ENCODE measurements at places on chromosomes 1 and 21.
A peak's percentile ranks its signal among the peaks of the same experiment; 100 is the strongest.

GRCh38 chr1:65229201-65229600 lies 80.1 kb upstream of the DNAJC6 start:
- DNase-seq = no peak

GRCh38 chr1:114369930-114370329 lies 141.1 kb downstream of the TRIM33 start:
- no peak for DNase-seq

- DNase-seq = no peak
These were observed 51.0 kb downstream of the BACH1 start for GRCh38 chr21:29349702-29350101.

- no peak for DNase-seq
These were observed 11.0 kb downstream of the DMRTB1 start for GRCh38 chr1:53470155-53470554.

GRCh38 chr1:1318131-1318652 lies 6.3 kb downstream of the INTS11 start:
- DNase-seq = no peak

DNA sequence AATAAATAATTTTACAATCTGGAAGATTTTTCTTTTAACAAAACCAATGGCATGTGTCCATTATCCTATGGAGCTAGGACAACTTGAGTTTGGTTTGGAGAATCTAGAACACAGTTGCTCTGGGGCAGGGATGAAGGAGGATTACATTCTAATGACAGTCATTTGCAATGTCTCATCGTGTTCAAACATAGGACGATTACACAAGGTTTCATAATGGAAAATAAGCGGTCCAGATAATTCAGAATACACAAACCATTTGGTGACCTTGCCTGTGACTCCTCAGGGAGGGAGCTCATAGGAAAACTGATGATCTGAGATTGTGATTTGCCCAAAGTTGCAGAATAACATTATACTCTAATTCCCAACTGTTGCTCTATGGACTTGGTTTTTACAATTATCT lies 27.6 kb upstream of the RGL1 start:
- DNase-seq = no peak

DNA sequence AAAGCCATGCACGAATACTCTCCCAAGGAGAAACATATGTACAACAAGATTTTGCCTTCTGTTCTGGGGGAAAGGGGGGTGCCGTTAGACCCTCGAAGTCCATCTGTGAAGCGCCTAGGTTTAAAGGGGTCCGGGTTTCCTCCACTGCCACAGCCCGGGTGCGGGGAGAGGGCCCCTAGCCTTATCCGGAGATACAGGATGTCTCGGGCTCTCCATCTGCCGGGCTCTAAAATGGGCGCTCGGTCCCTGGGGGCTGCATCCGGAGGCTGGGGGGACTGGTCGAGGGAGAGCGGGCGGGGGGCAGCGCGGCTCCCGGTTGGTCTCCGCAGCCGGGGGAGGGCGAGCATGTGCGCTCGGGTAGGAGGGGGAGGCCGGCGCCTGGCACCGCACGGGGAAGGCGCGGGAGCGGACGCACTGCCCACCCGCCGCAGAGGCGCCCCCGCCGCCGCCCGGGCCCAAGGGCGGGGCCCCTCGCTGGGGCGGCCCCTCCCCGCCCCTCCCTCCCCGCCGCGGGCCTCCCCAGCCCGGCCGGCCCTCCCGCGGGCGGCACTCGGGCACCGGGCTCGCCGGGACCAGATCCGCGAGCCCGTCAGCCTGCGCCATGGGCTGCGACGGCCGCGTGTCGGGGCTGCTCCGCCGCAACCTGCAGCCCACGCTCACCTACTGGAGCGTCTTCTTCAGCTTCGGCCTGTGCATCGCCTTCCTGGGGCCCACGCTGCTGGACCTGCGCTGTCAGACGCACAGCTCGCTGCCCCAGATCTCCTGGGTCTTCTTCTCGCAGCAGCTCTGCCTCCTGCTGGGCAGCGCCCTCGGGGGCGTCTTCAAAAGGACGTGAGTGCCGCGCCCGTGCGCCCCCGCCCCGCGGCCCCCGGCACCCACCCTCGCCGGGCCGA lies 63.1 kb downstream of the ELK4 start:
- no peak for DNase-seq

- DNase-seq = no peak
These were observed 58.9 kb downstream of the FBXO2 start for GRCh38 chr1:11595285-11595684.

DNA sequence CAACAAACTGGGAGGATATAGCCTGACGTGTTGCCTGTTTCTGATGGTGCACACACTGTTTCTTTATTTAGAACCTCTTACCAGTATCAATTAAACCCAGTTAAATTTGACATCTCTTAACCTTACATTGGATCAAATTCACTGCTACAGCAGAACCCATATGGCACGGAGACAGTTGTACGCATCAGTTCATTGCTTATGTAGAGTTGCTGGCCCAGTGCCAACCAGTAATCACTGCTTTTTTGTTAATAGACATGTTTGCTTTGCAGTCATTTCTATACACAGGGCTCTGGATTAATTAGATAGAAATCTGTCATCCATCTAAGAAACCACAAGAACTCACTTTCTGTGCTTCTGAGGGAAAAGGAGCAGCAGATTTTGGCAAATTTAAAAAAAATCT lies 154.0 kb downstream of the RWDD3 start:
- DNase-seq = no peak

GRCh38 chr1:218297867-218298266 lies 12.8 kb downstream of the RRP15 start:
- no peak for DNase-seq

- no peak for DNase-seq
These were observed 402 bp upstream of the AK4 start for GRCh38 chr1:65147424-65148177.

DNA sequence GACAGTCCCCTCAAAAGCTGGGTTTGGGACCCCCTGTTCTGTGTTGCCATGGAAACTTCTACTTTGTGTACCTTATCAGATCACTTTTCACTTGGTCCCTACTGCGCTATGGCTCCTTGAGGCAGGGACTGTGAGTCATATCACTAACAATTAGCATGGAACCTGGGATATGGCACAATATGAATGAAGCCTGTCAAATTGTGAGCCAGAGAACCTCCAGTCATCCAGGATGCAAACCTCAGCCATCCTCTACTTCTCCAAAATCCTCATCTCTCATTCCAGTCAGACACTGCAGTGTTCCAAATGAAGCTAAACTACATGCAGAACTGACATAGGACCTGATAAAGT lies 11.2 kb upstream of the CAPZB start:
- DNase-seq = no peak

GRCh38 chr1:67616394-67616985 lies 68.5 kb upstream of the GADD45A start:
- DNase-seq = no peak

DNA sequence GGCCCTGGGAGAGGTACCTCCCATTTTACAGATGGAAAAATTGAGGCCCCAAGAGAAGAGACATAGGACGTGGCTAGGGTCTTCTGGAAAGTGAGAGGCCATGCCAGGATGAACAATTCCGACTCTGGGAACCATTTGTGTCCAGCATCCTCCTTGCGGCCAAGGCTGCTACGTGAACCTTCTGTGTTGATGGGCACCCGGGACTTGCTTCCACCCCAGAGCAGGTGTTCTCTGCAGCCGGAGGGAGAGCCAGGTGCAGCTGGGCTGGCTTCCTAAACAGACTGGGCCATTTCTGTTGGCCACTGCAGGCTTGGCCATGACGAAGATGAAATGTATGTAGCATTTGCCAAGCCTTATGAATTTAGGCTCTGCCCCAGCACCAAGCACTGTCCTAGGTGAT lies 118.9 kb downstream of the PRDM2 start:
- DNase-seq = no peak

- no peak for DNase-seq
These were observed 4.1 kb upstream of the GNPAT start for GRCh38 chr1:231236938-231237337.

GRCh38 chr1:31633117-31633516 lies 11.6 kb downstream of the PEF1 start:
- DNase-seq = no peak

GRCh38 chr1:67230539-67230938 lies 64.3 kb downstream of the IL23R start:
- no peak for DNase-seq

- DNase-seq = peak; percentile 8
These were observed 832 bp downstream of the CCSAP start for GRCh38 chr1:229341774-229342655.

GRCh38 chr21:44815225-44815624 lies 2.6 kb downstream of the SUMO3 start:
- DNase-seq = no peak

DNA sequence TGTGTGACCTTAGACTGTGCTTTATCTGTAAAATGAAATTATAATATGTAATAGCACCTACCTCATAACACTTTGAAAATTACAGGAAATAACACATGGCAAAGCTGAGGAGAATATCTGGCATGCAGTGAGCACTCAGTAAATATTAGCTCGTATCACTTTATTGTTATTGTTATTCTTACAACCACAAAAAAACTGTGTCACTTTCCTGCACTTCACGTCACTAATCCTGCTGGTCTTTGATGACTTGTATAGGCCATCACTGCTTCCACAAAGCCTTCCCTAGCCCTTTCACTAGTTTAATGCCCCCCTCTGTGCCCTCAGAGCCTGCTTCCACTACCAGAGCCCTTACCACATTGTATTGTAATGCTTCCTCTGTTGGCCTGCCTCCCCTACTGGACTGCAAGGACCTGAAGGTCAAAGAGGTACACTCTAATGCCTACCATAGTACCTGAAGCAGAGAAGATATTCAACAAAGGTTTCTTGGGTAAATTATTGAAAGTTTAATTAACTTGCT lies 231.6 kb downstream of the NFIA start:
- no peak for DNase-seq

- no peak for DNase-seq
These were observed 35.8 kb upstream of the RUNX1 start for GRCh38 chr21:35084869-35085268.

- DNase-seq = no peak
These were observed 12.2 kb upstream of the AXDND1 start for GRCh38 chr1:179353546-179353945.

GRCh38 chr1:203229471-203230135 lies at the start of gene CHIT1:
Gene CHIT1 (minus strand): TSS chr1:203229673. CDS start chr1:203229636, 37 bp downstream.
- DNase-seq = no peak

Measured in GM12864 (cell line).